Naive thymus-derived CD4-positive, alpha-beta T cell (primary cell): ENCODE measurements at places on chromosomes 11 and 22. TPM values are rescaled to one million over a fixed set of nuclear protein-coding genes. Genes with fewer than 3 reads are reported as not detected.

Gene TMEM86A
- 1.3 TPM for polyA plus RNA-seq

Gene KLHL35
- 0.60 TPM for polyA plus RNA-seq

Gene TM7SF2
- polyA plus RNA-seq: 15.0 TPM

Gene FAM180B
- not detected for polyA plus RNA-seq

Gene AMBRA1
- polyA plus RNA-seq: 24.1 TPM
